ENCODE measurements at places on chromosomes 3 and 15.

GRCh38 chr15:59691194-59691805 is 2.2 kb upstream of the BNIP2 start:
- no peak for DNase-seq

- no peak for DNase-seq
Measured at GRCh38 chr3:632571-633170, 436.1 kb downstream of the CHL1 start.

GRCh38 chr15:31360843-31361763 is 34.5 kb downstream of the KLF13 start:
- peak; percentile 42 for DNase-seq

DNA sequence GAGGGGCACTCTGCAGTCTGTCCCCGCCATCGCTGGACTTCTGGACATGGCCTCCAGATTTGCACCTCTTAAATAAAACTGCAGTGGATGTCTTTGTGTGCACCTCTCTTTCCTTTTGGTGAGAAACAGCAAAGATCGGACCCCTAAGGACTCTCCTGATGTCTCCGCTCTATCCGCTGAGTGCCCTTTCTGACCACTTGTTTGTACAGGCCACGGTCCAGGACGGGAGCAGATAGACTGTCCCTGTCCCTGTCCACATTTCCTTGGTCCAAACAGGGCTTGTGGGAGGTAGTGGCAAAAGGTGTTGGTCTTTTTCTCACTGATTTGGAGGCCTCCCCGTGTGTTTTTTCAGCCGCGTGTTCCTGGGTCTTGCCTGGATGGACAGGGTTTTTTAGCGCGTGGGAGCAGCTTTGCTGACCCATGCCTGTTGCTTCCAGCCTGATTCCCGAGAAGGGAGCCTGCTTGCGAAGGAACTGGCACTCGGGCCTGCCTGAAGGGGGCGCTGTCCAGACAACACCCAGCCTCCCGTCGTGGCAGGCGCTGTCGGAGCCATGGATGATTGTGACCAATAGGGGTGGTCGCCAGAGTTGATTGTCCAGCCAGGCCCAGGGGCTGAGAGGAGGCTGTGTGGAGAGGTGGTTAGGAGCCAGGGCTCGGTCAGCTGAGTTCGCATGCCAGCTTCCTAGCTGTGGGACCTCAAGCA is 13.2 kb upstream of the STAB1 start:
- DNase-seq: no peak

GRCh38 chr3:160224256-160224655 is 966 bp upstream of the C3orf80 start:
- DNase-seq: no peak

Measured in activated T-helper 1 cell treated with anti-CD3 and anti-CD28 coated beads, Interleukin-2, amount 50 U/mL, for 16 hours (primary cell).